ENCODE measurements at places on chromosomes 1 and 21.
A peak's percentile ranks its signal among the peaks of the same experiment; 100 is the strongest.

GRCh38 chr1:30778154-30778978 is 20.8 kb upstream of the LAPTM5 start:
- peak; percentile 57 for DNase-seq

GRCh38 chr1:175969231-175969630 is 225.8 kb upstream of the TNR start:
- no peak for DNase-seq

- no peak for DNase-seq
These were observed 5.9 kb downstream of the RHEX start for GRCh38 chr1:206058927-206059292.

DNA sequence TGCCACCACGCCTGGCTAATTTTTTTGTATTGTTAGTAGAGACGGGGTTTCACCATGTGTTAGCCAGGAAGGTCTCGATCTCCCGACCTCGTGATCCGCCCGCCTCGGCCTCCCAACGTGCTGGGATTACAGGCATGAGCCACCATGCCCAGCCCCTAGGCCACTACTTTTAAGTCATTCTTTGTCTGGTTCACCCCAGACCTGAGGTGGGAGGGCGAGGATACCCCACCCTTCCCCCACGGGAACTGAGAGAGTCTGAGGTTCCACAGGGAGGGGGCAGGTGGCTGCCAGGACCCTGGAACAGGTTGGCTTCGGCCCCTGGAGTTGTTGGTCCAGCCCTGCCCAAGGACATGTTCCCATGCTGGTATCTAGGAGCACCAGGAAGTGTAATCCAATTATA is 7.7 kb upstream of the SDC3 start:
- DNase-seq = no peak

DNA sequence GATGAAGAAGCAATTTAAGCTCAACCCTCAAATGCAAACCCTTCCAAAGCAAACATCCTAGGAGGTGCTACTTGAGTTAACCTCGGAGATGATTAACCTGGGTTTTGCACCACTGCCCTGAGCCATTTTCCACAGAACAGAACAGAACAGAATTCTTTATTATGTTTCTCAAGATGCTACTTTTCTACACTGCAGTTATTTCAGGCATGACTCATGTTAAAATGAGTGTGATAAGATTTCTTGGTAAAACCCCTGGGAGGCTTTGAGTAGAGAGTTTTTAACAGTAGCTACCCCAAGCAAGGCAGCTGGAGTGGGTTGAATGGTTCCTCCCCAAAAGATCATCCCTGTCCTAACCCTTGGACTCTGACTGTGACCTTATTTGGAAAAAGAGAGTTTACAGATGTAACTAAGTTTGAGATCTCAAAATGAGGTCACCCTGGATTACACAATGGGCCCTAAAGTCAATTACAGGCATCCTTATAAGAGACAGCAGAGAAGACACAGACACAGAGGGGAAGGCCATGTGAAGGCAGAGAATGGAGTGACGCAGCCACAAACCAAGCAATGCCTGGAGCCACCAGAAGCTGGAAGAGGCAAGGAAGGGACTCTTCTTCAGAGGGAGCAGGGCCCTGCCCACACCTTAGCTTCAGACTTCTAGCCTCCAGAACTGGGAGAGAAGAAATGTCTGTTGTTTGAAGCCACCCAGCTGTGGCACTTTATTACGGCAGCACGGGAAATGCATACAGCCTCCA is 153.4 kb downstream of the ETS2 start:
- no peak for DNase-seq

DNA sequence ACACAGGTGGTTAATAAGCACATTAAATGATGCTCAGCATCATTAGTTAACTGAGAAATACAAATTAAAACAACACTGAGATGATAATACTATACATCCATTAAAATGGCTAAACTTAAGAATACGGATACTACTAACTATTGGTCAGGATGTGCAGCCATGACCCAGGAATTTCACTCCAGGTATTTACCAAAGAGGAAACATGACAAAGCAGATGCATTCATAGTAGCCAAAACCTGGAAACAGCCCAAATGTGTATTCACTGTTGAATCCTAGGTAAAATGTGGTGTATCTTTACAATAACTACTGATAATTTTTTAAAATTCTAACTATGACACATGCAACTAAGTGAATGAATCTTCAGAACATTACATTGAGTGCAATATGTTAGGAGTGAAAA is 73.0 kb downstream of the PTPRC start:
- DNase-seq = no peak

GRCh38 chr1:115179397-115180079 is 90.2 kb upstream of the TSPAN2 start:
- DNase-seq = no peak

DNA sequence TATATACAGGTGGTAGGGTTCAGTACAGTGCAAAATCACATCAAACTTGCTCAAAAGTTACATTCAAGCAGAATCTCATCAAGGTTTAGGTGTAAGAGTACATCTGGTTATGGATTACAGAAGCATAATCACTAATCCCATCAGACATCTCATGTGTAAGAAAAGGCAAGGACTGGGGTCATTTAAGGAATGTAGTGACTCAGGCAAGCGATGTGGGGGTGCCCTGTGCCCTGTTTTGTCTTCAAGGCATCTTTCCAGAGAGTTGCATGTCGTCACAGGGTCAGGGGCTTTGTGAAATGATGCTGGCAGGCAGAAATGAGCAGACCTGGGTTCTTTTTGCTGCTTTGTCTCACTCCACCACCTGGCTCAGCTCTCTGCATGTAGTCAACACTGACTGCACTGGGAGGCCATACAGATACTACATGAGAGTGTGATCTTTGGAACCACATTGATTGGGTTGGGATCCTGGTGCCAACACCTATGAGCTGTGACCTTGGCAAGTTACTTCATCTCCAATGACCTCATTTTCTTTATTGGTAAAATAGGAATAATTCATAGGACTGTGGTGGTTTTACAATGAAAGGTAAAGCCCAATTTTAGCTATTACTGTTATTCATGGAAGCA is 8.2 kb upstream of the HHIPL2 start:
- no peak for DNase-seq

DNA sequence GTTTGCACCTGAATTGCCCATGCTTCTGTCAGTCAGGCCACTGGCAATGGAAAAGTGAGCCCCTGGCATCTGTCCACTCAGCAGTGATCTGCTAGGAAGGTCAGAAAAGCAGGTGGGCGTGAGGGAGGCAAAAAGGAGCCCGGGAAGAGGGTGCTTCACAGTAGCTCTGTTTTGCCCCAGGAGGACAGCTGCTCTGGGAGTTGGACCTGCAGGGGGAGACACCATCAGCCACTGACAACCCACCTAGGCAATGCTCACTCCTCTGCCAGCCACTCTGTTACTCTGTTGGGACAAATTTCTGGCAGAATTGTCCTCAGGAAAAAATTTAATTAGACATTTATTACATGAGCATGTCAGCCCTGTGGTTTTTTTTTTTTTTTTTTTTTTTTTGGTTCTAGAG is 146.4 kb downstream of the LRIG2 start:
- no peak for DNase-seq

GRCh38 chr1:207755846-207756693 is 4.2 kb downstream of the CD46 start:
- no peak for DNase-seq

DNA sequence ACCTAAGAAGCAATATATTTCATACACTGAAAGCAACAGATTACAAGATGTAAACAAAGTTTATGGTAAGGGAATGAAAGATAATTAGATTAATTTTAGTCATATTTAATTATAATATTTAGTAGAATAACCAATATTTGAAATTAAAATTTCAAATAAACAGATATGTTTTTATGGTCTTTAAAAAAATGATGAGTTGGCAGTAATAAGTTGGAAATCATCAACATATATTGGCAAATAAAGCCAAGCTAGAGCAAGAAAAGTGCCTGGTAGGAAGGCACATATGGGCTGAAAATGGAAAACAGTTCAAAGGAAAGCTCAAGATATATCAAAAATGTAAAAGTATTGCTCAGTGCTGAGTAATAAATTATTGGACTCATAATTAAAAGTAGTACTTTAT is 1274.0 kb downstream of the AMY1C start:
- no peak for DNase-seq

GRCh38 chr1:150389650-150390049 is 25.7 kb downstream of the RPRD2 start:
- DNase-seq = no peak

- peak; percentile 55 for DNase-seq
These were observed at the start of gene VANGL2 for GRCh38 chr1:160400223-160400645. Gene VANGL2, plus strand, starts transcription at chr1:160400564. Its CDS starts 15,274 bp downstream, at chr1:160415838.

GRCh38 chr1:56135069-56135863 is 444.1 kb downstream of the PLPP3 start:
- no peak for DNase-seq

GRCh38 chr21:36640174-36640720 is 58.7 kb upstream of the SIM2 start:
- DNase-seq = no peak

- no peak for DNase-seq
These were observed 24.0 kb upstream of the PADI6 start for GRCh38 chr1:17347769-17348592.

GRCh38 chr1:116891396-116892079 is 18.2 kb upstream of the PTGFRN start:
- no peak for DNase-seq

- DNase-seq = peak; percentile 40
These were observed 203.4 kb downstream of the CRB1 start for GRCh38 chr1:197471248-197471985.

- DNase-seq = no peak
These were observed 3.8 kb upstream of the CACYBP start for GRCh38 chr1:174995916-174996315.

- no peak for DNase-seq
These were observed 1.9 kb downstream of the CHIT1 start for GRCh38 chr1:203227371-203228083.

GRCh38 chr1:101363891-101364318 is 127.1 kb downstream of the S1PR1 start:
- DNase-seq = no peak

GRCh38 chr1:183953031-183953430 is 84.5 kb downstream of the COLGALT2 start:
- no peak for DNase-seq

DNA sequence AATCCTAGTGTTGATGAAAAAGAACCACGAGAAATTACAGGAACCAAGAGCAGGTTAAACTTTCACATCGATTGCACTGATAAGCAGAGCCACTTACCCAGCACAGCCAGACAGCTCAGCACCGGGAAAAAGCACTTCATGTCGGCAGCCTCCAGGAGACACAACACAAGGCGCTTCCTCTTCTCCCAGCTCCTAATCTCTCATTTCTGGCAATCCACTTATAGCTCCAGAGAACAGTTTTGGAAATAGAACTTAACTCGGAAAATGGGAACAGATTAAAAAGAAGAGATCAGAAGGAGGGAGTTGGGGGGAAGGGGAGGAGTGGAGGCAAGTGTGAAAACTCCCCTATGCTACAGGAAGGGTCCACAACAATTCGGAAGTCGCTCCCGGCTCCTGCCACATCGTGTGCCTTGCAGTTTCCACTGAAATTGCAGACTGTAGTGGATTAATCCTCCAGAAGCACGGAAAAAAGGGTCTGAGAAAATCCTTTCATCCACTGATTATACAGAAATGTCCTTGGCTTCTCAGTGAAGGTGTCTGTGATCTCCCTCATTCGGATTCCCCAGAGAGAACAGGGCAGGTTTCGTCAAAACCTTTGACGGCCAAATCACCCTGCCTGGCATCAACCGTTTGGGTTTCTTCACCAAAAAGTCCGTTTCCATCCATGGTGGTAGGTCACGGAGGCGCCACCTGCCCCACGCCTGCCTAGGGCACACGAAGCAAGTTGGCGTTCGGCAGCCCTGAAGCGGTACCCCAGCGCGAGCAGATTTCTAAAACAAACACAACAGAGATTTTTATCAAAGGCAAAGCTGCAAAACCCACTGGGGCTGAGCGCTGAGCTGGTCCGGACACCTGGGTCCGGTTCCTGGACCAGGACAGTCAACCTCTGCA is 1.1 kb downstream of the IGSF3 start:
- DNase-seq = no peak

DNA sequence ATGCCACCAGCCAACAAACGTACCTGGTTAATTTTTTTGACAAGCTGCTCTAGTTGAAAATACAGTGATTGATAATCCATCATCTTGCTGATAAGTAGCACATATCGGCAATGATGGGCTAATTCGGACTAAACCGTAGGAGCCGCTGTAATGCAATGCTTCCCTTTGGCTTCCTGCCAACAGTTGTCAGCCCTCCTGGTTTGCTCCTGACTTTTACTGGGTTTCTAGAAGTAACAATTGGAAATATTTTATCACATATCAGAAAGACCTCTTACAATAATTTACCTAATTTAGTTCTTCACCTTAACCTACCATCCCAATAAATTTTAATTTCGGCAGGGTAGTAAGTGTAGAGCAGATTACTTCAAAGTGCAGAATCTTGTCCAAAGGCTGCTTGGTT is 148.5 kb downstream of the DHRS3 start:
- DNase-seq = peak; percentile 6

DNA sequence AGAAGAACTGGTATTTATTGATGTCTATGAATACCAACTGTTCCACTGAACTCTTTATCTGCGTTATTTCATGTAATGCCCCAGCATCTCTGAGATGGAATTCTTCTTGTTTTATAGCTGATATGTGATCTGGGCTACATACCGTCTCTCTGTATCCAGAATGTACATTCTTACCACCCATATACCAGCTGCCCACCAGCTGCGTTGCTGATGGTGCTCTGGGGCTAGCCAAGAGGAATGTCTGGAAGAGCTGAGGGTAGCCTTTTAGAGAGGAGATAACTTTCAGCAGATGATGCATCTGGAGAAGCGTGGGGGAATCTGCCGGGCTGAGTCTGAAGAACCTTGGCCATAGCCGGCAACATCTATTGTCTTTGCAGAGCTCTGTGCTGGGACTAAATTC is 137.5 kb downstream of the RYR2 start:
- no peak for DNase-seq

DNA sequence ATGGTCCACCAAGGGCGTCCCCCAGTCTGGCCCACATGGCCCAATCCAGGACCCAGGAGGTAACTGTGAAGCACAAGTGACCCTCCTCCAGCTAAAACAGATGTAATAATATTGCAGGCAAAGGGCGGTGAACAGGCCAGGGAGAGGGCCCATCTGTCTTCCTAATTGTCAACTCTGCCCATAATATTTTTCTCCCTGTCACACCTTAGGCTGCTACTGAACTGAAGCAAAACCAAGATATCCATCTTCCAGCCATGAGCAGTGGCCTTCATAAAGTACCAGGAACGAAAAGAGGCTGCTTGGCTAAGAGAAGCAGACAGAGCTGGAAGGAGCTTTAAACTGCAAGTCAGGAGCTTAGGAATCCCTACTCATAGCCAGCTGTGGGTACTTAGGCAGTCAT is 3.1 kb downstream of the KANK4 start:
- DNase-seq = no peak

DNA sequence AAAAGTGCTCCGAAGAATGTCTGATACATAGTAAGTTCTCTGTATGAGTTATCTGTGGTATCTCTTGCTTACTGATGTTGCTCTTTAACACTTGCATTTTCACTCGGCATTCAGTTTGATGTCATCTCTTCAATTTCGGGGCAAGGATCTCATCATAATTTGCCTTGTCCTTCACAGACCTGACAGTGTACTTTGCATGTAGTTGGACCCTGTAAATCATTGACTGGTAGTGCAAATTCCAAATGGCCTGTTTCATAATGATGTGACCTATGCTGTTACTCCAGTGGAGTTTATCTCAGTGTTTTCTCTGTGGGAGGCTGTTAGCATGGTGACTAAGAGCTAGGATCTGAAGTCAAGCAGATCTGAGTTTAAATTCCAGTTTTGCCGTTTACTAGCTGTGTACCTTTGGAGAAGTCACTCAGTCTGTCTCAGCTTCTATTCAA is 34.2 kb upstream of the ABCD3 start:
- DNase-seq = no peak

GRCh38 chr1:90973897-90974798 is 47.7 kb downstream of the ZNF644 start:
- DNase-seq = no peak

Measured in NCI-H2081 (cell line).